Fibroblast of upper back skin (primary cell): ENCODE measurements at places on chromosomes 2 and 18.
A peak's percentile ranks its signal among the peaks of the same experiment; 100 is the strongest.

- DNase-seq, result no peak
Observed at GRCh38 chr2:18268400-18268799, 292.1 kb downstream of the RDH14 start.

GRCh38 chr18:33821503-33821902, 243.5 kb downstream of the ASXL3 start:
- DNase-seq, result peak; percentile 73

DNA sequence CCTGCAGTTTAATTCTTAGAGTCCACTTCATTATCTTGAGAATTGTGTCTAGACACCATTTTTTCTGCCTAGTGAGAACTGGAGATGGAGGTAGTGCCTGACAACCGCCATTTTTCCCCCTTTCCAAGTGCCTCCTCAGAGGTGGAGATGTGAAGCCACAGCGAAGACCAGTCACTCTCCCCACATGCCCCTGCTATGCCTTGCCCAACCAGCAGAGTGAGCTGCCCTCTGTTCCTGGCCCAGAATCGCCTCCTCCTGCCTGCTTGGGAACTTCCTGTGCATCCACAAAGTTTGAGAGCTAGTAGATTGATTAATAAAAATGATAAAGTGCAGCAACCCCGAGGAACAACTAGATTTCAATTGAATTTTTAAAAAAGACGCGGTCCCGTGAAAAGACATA, 123.3 kb downstream of the CLIP4 start:
- DNase-seq, result peak; percentile 31

GRCh38 chr2:150028322-150028721, 440.7 kb upstream of the MMADHC start:
- peak; percentile 73 for DNase-seq

- DNase-seq, result peak; percentile 62
Observed at GRCh38 chr2:207143215-207144172, 22.3 kb downstream of the KLF7 start.

DNA sequence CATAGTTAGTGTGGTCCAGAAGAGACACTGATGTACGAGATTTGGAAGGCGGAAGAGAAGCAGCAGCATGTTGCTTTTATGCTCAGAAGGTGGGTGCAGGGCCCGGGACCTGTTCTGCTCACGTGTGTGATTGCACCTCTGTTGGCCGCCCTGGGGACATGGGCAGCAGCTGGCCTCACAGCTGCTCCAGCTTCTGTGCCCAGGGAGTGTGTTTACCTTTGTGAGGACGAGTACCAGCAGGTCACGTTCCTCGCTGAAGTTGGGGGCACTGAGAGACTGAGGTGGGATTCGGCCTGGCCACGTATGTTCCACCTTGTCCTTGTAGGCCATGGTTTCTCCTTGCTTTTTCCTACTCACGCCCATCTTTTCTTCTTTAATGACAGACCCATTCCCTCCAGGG, 86.3 kb downstream of the PMAIP1 start:
- no peak for DNase-seq

DNA sequence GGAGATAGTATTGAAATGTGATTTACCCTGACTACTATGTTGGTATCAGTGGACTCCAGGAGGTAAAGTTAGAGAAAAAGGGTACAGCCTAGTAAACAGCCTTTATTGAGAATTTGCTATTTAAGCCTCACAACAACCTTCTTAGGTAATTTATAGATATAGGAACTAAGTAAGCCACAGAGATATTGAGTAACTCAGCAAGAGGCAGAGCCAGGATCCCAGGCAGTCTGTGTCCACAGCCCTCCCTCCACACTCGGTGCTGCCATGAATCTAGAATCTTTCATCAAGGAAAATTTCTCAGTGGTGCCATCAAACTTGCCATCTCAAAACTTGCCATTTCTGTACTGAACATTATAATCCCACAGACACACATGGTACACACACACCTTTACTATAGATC, 170.9 kb downstream of the CAPN13 start:
- no peak for DNase-seq

DNA sequence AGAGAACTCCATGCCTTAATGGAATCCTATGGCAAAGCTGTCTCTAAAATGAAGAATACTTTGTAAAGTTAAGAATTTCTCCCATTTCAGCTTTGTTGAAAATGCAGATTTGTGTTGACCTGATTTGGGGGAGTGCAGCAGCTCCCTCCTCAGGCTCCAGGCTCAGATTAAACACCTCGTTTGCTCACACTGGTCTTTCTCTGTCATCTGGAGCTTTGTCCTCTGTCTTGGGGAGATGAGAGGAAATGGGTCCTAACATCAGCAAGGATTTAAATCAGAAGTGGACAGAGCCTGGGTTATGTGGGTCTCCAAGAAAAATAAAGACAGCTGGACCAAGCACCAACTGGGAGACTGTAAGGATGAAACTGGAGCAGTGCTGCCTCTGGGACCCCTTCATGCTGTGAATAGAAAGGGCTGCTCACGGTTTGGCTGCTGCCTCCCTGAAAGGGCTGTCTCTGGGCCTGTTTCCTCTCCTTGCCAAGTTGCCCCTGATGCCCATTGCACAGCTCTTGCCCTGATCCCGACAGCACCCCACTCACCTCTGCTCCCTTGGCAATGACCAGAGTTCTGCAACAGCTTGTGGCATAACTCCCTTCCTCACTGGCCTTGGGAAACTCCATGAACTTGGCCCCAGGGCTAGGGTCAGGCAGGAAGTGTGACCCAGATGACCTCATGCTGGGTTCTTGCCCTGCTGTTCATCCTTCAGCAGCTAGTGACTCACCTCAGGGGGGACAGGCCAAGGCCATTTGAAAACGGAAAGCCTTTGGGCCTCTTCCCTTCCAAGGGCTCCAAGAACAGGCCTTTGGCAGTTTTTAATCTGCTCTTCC, 197.2 kb downstream of the CYP26B1 start:
- DNase-seq, result no peak
